ENCODE measurements at places on chromosomes 7 and 10.

DNA sequence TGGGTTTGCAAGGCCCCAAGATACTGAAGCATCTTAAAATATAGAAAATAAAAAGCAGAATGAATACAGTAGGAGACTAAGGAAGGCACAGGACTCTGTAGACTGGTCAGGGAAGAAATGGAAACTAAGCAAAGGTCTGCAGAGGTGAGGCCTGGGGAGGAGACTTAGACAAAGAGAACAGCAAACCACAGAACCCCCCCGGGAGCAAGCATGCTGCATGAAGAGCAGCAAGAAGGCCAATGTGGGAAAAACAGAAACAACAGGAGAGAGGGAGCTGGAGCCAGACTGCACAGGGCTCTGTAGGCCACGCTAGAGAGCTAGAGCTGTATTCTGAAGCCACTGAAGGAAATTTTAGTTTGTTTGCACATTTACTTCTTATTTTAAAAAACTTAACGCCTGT lies 45.7 kb upstream of the ARID5B start:
- DNase-seq = no peak

DNA sequence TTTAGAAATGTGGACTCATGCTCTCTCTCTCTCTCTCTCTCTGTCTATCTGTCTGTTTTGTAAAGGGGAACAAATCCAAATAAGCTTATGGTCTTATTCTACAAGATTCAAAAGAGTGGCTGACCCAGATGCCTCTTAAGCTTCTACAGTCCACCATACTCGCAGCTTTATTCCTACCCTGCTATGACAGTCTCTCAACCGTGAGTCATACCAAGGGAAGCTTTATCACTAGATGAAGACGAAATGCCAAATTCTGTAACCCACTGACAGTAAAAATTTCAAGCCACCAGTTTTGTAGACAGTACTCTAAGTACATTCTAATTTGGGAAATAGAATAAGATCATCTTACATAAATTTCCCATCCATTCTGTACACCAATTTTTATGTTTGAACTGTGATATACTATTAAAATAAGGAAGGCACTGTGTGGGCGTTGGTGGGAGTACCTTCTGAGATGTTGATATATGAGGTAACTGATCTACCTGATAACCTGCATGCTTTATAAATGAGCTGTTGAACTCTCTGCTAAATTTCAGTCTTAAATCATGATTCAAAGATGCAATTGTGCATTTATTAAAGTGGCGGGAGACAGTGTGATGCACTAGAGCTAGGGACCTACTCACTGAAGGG lies 153.2 kb downstream of the KLF6 start:
- DNase-seq = peak; percentile 16

- DNase-seq = no peak
Measured at GRCh38 chr7:7830122-7830878, 111.9 kb upstream of the RPA3 start.

GRCh38 chr7:25643286-25643685 lies 415.0 kb upstream of the NPVF start:
- DNase-seq = no peak

DNA sequence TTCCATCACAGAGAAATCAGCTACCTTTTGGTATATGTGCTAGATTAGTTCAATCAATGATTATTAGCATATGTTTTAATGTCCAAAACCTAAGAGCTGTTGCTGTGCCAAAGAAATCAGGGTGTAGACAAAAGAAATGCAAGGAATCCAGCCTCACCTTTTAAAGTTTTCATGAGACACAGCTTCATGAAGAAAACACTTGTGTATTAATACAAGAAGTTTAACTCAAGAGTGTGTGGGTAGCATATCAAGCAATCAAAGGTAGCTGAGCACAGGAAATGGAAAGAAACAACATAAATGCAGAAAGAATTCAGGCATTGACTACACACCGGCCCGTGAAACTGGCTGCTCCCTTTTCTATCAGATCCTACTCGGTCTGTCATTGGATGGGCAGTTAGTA lies 76.0 kb upstream of the CAV2 start:
- no peak for DNase-seq

GRCh38 chr7:128137181-128137580 lies 103.9 kb upstream of the LEP start:
- peak; percentile 79 for DNase-seq

GRCh38 chr10:71265201-71265575 lies 52.8 kb downstream of the UNC5B start:
- no peak for DNase-seq

GRCh38 chr7:116018731-116019130 lies 11.8 kb downstream of the TFEC start:
- DNase-seq = no peak
